Esophagus squamous epithelium (tissue), 5 donors: ENCODE measurements at places on chromosomes 12 and 14. TPM values are rescaled to one million over a fixed set of nuclear protein-coding genes. Genes with fewer than 3 reads are reported as not detected.
A peak's percentile ranks its signal among the peaks of the same experiment; 100 is the strongest.

The SLC5A8 gene
- total RNA-seq = not detected

GRCh38 chr14:75297411-75298040 is 18.9 kb downstream of the FOS start:
- no peak for DNase-seq

DNA sequence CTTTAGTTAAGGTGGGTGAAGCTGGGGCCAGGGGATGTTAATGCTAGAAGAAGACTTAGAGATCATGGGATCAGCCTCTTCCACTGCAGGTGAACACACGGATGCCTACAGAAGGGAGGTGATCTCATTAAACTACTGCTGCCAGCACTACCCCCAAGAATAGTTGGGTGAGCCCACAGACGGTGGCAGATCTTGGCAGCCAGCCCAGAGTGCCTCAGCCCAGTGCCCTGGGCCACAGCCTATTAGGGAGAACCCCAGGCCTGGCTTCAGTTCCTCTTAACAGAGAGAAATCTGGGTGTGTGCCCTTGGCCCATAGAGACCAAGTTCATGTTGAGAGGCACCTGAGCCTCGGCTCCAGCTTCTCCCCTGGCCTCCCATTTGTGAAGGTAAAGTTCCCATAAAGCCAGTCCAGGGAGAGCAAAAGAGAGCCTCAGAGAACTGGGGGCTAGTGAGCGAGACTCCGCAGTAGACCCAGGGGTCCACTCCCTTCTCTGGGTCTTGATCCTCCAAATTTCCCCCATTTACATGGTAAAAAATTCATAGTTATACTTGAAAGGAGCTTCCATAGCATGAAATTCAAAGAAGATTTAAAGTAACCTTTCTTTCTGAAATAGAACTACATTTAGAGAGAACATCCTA is 125.0 kb upstream of the CCND2 start:
- peak; percentile 30 for DNase-seq

The PDE6H gene
- not detected for total RNA-seq

The ZDHHC22 gene
- total RNA-seq = not detected

DNA sequence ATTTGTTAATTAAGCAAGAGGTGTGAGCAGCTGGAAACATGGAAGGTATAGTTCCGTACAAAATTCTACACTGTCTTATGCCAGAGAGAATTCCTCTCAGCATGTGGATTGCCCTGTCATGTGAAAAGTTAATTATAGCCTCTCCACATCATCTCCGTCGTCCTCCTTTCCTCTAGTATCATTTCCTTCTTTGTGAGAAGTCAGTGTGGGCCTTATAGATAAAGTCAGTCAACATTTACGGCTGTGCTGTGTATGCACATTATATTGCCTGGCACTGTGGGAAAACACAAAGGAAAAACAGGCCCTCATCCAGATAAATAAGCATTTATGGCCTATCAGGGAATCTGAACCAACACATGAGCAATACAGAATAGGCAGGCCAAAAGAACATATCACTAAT is 236.6 kb downstream of the SEC23A start:
- no peak for DNase-seq

The PRPH gene
- not detected for total RNA-seq

- no peak for DNase-seq
These were observed 31.5 kb downstream of the DUSP16 start for GRCh38 chr12:12531194-12531593.

- no peak for DNase-seq
These were observed 158.4 kb downstream of the KLHL28 start for GRCh38 chr14:44803239-44803905.

DNA sequence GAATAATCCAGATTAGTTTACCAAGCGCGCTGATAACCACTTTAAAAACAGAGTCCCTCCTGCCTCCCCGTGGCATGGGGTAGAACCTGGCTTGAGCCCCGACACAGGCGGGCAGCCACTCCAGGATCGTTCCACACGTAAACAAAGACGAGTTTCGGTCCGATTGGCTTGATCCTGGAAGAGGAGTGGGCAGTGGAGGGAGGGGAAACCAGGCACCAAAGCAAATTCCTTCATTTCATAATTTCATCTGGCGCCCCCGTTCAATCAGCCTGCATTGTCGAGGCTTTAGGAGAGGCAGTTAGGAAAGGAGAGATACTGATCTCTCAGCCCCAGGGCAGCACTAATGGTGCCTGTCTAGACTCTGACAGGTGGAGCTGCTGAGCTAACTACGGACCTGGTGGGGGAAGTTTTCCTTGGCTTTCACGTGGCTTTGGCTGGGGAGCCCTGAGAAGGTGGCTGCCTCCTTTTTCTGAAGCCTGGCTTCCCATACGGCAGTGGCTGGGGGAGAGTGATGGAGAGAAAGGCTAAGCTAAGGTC is 751 bp upstream of the GPRC5A start:
- no peak for DNase-seq

The MYF6 gene
- not detected for total RNA-seq

DNA sequence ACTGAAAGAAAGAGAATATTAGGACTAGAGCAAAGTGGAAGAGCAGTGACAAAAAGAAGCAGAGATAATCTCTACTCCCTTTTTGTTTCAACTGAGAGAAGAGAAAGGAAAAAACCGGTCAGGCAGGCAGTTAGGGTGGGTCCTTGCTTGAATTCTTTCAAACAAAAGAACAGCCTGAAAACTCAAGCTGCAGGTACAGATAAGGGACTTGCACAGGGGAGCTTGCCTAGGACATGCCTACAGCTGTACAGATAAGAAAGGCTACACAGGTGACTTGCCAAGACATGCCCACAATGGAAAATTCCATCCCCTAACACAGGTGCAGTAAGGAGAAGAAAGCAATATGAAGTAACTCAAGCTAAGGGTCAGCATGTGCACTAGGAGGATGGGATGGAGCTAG is 532.2 kb upstream of the MIS18BP1 start:
- no peak for DNase-seq

DNA sequence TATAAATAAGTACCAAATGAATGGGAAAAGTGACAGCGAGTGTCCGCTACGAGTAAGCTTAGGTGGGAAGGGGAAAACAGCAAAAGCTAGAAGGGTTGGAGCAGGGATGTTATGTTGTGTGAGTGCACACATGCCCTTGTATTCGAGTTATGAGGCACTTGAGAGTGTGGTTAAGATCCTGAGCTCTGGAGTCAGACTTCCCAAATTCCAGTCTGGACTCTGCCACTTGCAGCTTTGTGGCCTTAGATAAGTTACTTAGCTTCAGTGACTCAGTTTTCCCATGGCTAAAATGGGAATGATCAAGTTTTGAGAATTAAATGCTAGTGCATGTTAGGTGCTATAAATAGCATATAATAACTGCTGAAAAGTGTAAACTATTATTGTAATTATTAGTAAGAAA is 44.9 kb downstream of the KTN1 start:
- DNase-seq = no peak

- DNase-seq = no peak
These were observed 42.1 kb downstream of the B4GALNT3 start for GRCh38 chr12:501722-502447.

DNA sequence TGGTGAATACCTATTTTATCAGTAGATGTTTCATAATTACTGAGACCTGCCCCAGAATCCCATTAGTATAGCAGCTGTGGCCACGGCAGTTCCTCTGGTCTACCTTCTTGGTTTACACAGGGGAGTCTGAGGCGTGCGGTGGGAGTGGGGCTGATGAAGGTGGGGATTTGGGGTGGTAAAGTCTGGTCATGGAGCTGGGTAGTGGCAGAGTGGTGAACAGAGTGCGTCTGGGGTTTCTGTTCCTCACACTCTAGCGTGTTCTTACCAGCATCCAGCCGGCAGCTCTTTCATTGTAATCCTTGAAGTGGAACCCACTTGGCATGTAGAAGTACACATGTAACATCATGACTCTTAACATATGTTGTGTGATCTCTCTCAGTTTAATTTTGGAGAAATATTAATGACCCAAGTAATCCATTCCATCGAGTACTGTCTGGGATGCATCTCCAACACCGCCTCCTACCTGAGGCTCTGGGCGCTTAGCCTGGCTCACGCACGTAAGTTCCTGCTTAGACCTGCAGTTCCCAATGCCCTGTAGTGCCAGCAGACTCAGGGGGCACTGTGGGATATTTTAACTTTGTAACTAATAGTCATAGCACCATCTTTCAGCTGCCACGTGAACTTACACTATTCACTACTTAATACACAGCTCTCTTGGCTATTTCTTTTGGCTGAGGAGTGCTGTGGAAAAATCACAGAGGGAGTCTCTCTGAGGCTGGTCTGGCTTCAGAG is 7.9 kb upstream of the DNAH10 start:
- DNase-seq = no peak

GRCh38 chr14:35391388-35391710 is 13.2 kb downstream of the NFKBIA start:
- no peak for DNase-seq

The IKZF4 gene
- 1.9 TPM for total RNA-seq

- DNase-seq = no peak
These were observed 18.5 kb upstream of the PGF start for GRCh38 chr14:74973905-74974363.

DNA sequence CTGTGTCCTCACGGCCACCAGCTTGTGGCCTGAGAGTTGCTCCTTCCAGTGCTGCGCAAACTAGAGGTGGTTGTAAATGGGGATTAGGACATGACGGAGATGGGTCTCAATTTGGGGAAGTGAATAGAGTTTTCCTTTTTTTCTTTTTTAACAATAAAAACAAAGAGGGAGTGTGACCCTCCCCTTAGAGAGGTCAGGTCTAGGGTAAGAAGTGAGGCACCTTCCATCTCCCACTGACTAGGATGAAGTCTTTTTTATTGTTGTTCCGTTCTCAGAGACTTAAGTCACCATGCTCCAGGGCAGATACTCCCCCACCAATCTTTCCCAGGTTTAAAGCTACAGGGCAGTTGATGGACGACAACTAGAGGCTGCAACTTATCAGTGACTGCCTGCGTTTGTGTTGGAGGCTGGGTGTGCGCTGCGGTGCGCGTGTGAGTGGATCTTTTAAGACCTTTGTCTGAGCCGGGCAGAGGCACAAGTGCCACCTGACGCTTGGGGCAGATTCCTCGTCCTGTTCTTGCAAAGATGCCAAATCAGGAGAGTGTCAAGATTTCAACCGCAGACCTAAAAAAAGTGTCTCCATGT is 2.1 kb upstream of the GSC start:
- no peak for DNase-seq

DNA sequence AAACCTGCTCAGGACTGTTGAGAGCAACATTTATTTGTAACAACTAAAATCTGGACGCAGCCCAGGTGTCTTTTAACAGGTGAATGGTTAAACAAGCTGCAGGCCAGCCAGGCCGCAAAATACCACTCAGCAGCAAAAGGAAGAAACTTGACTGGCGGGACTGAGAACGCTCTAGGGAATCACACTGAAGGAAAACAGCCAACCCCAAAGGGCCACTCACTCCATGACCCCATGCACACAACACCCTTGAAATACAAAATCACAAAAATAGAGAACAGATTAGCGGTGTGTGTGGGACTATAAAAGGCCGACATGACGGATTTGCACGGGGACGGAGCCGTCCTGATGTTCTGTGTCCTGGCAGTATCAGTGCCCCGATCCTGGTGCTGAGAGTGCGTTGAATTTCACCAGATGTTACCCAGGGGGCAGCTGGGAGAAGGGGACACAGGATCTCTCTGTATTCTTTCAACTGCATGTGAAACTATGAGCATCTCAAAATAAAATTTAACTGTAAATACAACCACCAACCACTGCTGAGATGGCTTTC is 23.0 kb downstream of the VPS37B start:
- DNase-seq = no peak

The IFT81 gene
- total RNA-seq = 8.8 TPM

- no peak for DNase-seq
These were observed 25.6 kb downstream of the MGAT4C start for GRCh38 chr12:86230516-86231146.

GRCh38 chr12:46553911-46554310 is 181.3 kb upstream of the SLC38A2 start:
- no peak for DNase-seq

DNA sequence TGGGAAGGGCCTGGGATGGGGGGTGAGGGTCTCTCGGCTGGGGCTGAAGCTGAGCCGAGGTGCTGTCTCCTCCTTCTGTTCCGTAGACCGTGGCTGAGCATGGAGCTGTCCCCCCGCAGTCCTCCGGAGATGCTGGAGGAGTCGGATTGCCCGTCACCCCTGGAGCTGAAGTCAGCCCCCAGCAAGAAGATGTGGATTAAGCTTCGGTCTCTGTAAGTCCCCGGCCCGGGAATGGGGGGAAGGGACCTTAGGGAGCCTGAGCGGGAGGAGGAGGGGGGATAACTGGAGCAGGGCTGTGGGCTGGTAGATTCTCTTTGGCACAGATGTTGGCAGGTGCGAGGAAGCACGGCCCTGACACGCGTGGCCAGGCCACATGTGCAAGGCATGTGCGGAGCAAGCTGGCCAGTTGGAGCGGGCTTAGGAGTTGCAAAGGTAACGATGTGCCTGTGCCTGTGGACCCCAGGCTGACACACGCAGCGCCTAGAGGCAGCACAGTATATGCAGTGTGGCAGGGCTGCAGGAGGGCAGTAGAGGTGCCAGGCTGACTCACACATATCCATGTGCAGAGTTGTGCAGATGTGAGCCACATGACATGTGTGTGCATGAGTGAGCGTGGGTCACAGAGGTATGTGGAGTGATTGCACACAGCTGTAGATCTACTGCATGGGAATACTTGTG is 512 bp downstream of the PDE1B start:
- no peak for DNase-seq

DNA sequence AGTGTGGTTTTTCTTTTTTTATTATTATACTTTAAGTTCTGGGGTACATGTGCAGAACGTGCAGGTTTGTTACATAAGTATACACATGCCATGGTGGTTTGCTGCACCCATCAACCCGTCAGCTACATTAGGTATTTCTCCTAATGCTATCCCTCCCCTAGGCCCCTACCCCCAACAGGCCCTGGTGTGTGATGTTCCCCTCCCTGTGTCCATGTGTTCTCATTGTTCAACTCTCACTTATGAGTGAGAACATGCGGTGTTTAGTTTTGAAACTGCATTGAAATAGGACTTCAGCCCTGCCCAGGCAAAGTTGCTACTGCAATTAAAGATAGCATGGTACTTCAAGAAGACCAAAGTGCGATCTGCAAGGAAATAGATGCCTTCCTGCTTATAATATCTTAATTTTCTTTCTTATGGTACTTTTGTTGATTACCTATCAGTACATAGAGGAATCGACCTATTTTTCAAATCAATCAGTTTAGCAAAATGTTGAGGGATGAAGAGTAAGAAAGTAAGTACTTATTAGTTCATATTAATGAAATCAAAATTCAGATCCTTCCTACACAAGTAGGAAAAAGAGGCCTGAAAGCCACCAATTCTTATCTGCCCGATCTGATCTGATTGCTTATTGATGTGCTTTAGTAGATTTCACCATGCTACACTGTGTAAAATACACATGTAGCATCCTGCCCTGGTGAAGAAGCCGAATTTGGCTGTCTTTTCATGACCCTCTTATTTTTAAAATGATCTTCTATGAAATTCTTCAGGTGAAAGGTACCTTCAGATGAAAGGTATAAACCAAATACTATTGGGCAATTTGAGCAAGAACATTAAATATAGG is 1.6 kb downstream of the LTA4H start:
- no peak for DNase-seq

DNA sequence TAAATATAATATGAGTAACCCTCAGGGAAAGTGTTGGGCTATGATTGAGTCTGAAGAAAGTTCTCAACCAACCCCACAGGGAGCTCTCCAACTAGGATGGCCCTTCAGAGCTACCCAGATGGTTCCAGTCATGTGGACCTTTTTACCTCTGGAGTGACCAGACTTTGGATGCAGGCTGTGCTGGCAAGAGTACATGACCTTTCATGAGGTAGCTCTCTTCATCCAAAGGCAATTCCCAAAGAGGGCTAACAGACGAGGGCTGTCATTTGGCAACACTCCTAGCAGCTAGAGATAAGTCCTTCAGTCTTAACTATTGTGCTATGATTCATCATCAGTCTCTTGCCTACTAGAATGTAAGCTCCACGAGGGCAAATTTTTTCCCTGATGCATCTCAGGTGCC is 75.4 kb downstream of the DUSP6 start:
- no peak for DNase-seq
